ENCODE measurements at places on chromosomes 12 and 14.

- no peak for DNase-seq
These were observed 414.3 kb downstream of the BCAT1 start for GRCh38 chr12:24534622-24535021.

GRCh38 chr12:11136075-11136474, 1.6 kb upstream of the TAS2R30 start:
- no peak for DNase-seq

GRCh38 chr12:62787023-62787422, 147.9 kb downstream of the PPM1H start:
- no peak for DNase-seq

GRCh38 chr12:65308601-65309071, 30.2 kb downstream of the MSRB3 start:
- no peak for DNase-seq

- DNase-seq = no peak
These were observed 134.3 kb upstream of the DCN start for GRCh38 chr12:91316907-91317269.

DNA sequence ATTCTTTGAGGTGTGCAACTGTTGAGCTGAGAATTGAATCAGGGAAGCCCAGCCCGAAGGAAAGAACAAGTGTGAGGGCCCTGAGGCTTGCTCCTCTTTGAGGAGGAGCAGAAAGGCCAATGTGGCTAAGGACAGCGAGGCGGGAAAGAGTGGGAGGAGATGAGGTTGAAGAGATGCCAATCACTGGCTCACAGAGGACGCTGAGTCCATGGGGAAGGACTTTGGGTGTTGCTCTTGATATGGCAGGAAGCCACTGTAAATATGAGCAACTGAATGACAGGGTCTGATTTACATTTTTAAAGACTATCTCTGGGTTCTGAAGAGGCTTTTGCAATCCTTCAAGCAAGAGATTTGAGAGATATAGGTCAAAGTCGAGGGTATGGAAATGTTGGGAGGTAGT, 3.3 kb upstream of the APPL2 start:
- no peak for DNase-seq

DNA sequence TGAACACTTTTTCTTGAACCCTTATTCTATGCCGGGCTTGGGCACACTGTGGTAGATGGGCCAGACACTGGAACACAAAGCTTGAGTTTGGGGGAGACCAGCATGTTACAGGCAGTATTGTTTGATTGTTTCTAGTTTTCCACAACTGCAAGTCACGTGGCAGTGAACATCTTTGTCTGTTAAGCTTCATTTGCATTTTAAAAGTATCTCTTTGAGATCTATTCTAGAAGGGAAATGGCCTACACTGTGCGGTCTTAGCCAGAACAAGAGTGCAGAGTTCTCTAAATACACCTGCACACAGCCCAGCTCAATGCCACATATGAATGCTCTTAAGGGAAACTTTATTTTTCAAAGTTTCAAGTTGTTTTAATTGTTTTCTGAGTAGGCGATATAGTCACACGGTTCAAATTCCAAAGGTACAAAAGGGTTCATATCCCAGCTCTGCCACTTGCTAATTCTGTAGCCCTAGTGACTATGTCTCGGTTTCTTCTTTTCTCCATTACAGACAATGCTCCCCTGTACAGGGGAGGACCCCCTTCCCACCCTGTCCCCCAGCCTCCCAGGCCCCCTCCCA, 24.9 kb downstream of the RIN3 start:
- no peak for DNase-seq

DNA sequence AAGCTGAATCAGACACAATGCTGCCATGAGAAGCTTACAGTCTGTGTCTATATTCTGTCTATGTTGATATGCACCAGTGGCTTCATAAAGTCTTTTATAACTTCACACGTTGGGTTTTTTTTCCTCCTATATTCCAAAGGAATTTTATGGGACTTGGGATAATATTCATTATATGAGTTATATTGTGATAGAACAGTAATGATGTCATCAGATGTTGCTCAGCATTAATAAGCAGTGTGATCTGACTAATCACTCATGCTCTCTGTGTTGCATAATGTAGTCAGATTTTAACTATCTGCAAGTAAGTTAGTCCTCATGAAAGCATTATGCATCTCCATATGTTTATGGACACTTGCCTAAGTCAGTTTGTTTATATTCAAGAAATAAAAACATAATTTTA, 159.6 kb downstream of the PLCZ1 start:
- DNase-seq = no peak

GRCh38 chr12:64400041-64400440, 4.2 kb upstream of the XPOT start:
- no peak for DNase-seq

- DNase-seq = no peak
These were observed 24.1 kb downstream of the TTC8 start for GRCh38 chr14:88848571-88848970.

DNA sequence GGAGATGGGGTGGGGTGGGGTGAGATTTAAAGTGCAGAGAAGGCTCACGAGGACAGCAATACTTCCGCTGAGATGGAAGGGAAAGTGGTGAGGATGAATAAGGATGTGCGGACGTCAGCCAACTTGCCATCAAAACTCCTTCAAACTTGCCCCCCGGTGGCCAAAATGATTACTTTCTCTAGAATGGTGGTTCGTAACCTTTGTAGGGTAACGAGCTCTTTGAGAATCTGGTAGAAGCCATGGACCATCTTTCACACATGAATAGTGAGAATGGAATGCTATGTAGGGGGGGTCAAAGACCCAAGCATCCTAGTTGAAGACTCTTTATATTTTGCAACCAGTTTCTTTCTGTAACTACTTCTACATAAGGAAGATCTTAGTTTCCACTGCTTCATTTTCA, 245.9 kb upstream of the DDHD1 start:
- DNase-seq = no peak

DNA sequence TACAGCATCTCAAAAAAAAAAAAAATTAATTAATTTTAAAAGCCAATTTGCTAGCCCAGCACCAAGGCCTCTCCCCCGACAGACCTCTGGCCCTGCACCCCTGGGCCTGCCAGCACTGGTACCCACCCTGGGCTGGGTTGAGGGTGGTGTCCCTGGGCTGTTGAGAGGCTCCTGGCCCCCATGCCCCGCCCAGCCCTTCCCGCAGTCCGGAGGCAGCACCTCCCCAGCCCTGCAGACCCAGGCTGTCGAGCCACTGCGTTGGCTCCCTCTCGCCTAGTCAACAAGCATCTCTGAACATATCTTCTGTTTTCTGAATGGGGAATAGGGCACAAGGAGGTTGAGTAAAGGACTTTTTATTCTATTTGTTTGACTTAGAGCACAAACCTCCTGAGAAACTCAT, 87.1 kb downstream of the FBXL14 start:
- DNase-seq = no peak

GRCh38 chr14:90062127-90062794, 467 bp downstream of the KCNK13 start:
- DNase-seq = no peak

- DNase-seq = no peak
These were observed 57.5 kb downstream of the ANAPC7 start for GRCh38 chr12:110345963-110346362.

Data from stimulated activated CD4-positive, alpha-beta T cell treated with anti-CD3 and anti-CD28 coated beads, Interleukin-1b, Interleukin-23, amount 100 ng/mL, for 1 hour (primary cell).